ENCODE measurements at places on chromosomes 1 and 21. TPM values are rescaled to one million over a fixed set of nuclear protein-coding genes. Genes with fewer than 3 reads are reported as not detected.

GRCh38 chr21:40564318-40564717, 282.6 kb downstream of the DSCAM start:
- no peaks in the 10 kb centered on the region for H3K4me1 ChIP-seq
- DNase-seq: no peak
- no peak overlapping the region for H3K27ac ChIP-seq
- H3K36me3 ChIP-seq: no peaks in the 10 kb centered on the region

GRCh38 chr1:54791880-54792522, 9.1 kb downstream of the TTC22 start:
- no peak overlapping the region for H3K27ac ChIP-seq
- DNase-seq: no peak
- H3K4me1 ChIP-seq: no peaks in the 10 kb centered on the region
- H3K27me3 ChIP-seq: no peaks in the 10 kb centered on the region

- peaks cover 2% of the 10 kb centered on the region for H3K27me3 ChIP-seq
- H3K4me3 ChIP-seq: no peak overlapping the region
- H3K4me1 ChIP-seq: no peaks in the 10 kb centered on the region
- DNase-seq: no peak
- no peaks in the 10 kb centered on the region for H3K36me3 ChIP-seq
These were observed 59.9 kb upstream of the SELENON start for GRCh38 chr1:25740071-25740470.

GRCh38 chr1:168824418-168825065, 95.5 kb upstream of the DPT start:
- no peaks in the 10 kb centered on the region for H3K27me3 ChIP-seq
- no peak overlapping the region for H3K4me3 ChIP-seq
- H3K27ac ChIP-seq: no peak overlapping the region
- no peak for DNase-seq

GRCh38 chr1:1550591-1551432, 10.4 kb upstream of the TMEM240 start:
- peaks cover 19% of the 10 kb centered on the region for H3K36me3 ChIP-seq
- H3K27me3 ChIP-seq: no peaks in the 10 kb centered on the region
- H3K4me1 ChIP-seq: no peaks in the 10 kb centered on the region
- no peak for DNase-seq

- DNase-seq: no peak
- H3K4me3 ChIP-seq: no peak overlapping the region
- no peaks in the 10 kb centered on the region for H3K27me3 ChIP-seq
- no peaks in the 10 kb centered on the region for H3K36me3 ChIP-seq
- no peak overlapping the region for H3K27ac ChIP-seq
These were observed 11.6 kb downstream of the PCBP3 start for GRCh38 chr21:45655124-45655523.

GRCh38 chr1:226274138-226274537, 34.8 kb downstream of the LIN9 start:
- H3K27me3 ChIP-seq: no peaks in the 10 kb centered on the region
- no peak overlapping the region for H3K27ac ChIP-seq
- peaks cover 20% of the 10 kb centered on the region for H3K36me3 ChIP-seq

DNA sequence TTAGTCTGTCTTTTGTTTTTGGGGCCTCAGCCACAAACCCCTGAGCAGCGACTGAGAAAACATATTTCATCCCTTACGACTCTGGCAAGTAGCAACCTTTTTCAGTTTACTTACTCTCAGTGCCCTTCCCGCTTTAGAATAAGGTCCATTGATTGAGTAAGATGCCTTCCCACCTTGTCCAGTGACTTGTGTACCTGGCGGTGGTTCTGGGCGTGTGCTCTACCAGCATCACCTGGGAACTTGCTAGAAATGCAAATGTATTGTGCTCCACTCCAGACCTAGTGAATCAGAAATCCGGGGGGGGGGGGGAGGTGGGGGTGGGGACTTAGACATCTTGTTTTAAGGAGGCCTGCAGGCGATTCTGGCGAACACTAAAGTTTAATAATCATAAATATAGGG, 72.1 kb downstream of the S1PR1 start:
- H3K36me3 ChIP-seq: no peaks in the 10 kb centered on the region
- H3K4me1 ChIP-seq: peaks cover 83% of the 10 kb centered on the region
- H3K27me3 ChIP-seq: no peaks in the 10 kb centered on the region
- H3K4me3 ChIP-seq: peak overlapping the region; percentile 23

DNA sequence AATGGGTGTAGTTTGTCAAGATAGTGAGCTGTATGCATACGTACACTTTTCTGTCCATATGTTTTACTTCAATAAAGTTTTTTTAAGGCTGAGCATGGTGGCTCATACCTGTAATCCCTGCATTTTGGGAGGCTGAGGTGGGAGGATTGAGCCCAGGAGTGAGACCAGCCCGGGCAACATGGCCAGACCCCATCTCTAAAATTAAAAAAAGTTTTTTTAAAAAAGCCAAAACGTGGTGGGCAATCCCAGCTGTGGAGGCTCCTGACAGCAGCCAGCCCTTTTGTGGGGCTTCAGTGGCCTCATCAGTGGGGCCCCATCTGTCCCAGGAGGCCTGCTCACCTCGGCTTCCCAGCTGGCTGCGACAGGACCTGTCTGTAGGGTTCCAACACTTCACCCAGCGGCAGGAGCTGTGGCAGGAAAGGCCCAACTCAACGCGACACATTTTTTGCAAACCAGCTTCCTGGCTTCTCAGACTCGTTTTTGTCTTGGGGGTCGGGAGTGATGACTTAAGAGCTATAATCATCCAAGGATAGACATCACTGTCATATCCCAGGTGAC, 56.9 kb upstream of the LBR start:
- no peaks in the 10 kb centered on the region for H3K27me3 ChIP-seq
- H3K4me1 ChIP-seq: peaks cover 17% of the 10 kb centered on the region
- no peak overlapping the region for H3K4me3 ChIP-seq
- DNase-seq: no peak

- no peaks in the 10 kb centered on the region for H3K27me3 ChIP-seq
- no peaks in the 10 kb centered on the region for H3K4me1 ChIP-seq
- no peak for DNase-seq
- no peak overlapping the region for H3K4me3 ChIP-seq
- no peaks in the 10 kb centered on the region for H3K36me3 ChIP-seq
These were observed 32.8 kb upstream of the CHRM3 start for GRCh38 chr1:239353536-239353935.

DNA sequence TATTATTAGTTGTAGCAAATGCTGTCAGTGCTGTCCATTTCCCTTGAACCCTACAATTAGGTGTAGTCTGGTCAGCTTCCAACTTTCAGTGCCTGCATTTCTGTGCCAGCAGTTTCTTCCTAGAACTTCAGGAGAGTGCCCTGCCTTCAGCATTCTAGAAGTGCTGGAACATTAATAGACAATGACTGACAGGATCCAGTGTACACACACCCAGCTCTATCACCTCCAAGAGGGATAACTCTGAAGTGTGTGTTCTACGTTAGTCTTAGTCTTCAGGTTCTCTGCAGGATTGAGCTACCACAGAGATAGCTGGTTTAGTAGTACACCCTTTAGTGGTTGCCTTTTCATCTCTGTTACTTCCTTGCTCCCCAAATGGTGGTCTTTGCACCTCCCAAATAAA, 61.4 kb downstream of the PRRX1 start:
- no peaks in the 10 kb centered on the region for H3K27me3 ChIP-seq
- H3K4me3 ChIP-seq: no peak overlapping the region
- DNase-seq: no peak
- H3K27ac ChIP-seq: no peak overlapping the region

GRCh38 chr1:41639332-41639936, 155.0 kb upstream of the EDN2 start:
- DNase-seq: no peak
- H3K4me1 ChIP-seq: peaks cover 47% of the 10 kb centered on the region
- no peak overlapping the region for H3K27ac ChIP-seq

- DNase-seq: no peak
- H3K4me1 ChIP-seq: no peaks in the 10 kb centered on the region
- no peak overlapping the region for H3K27ac ChIP-seq
- no peaks in the 10 kb centered on the region for H3K27me3 ChIP-seq
- no peak overlapping the region for H3K4me3 ChIP-seq
- H3K36me3 ChIP-seq: no peaks in the 10 kb centered on the region
These were observed 280.3 kb downstream of the LTN1 start for GRCh38 chr21:28712411-28712810.

GRCh38 chr1:3037281-3038040, 16.2 kb downstream of the ACTRT2 start:
- H3K36me3 ChIP-seq: no peaks in the 10 kb centered on the region
- peaks cover 19% of the 10 kb centered on the region for H3K4me1 ChIP-seq
- DNase-seq: no peak
- no peak overlapping the region for H3K27ac ChIP-seq
- no peak overlapping the region for H3K4me3 ChIP-seq
- no peaks in the 10 kb centered on the region for H3K27me3 ChIP-seq

- H3K4me3 ChIP-seq: no peak overlapping the region
- H3K27me3 ChIP-seq: no peaks in the 10 kb centered on the region
- DNase-seq: no peak
- no peaks in the 10 kb centered on the region for H3K4me1 ChIP-seq
These were observed 44.5 kb downstream of the TSEN15 start for GRCh38 chr1:184096005-184096404.

DNA sequence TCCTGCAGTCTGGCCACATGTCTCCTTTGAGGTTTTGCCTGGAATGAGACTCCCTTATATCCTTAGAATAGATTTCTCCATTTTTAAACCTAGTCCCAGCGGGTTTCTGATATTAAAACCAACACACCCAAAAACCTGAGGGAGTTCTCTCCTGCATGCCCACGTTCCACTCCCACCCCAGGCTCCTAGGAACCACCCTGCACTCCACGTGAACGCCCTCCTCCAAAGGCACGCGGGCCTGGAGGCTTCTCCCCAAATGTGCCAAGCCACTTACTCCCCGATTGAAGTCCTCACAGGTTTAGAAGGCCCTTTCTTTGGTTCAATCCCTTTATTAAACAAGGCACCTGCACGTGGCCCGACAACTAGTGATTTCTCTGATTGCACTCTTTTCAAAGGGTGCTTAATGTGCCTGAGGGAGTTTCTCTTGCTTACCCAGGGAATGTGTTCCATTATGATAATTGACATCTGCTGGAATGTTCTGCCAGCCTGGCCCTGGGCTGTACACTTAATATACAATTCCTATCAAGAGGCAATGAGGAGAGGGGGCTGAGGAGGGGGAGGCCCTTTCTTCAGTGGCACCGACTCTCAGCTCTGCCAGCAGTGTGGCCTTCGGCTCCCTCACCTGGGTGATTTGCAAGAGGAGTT, 104.3 kb upstream of the ADAR start:
- no peak for DNase-seq
- H3K36me3 ChIP-seq: no peaks in the 10 kb centered on the region
- H3K4me1 ChIP-seq: peaks cover 16% of the 10 kb centered on the region
- no peak overlapping the region for H3K4me3 ChIP-seq
- no peaks in the 10 kb centered on the region for H3K27me3 ChIP-seq

- no peaks in the 10 kb centered on the region for H3K36me3 ChIP-seq
- H3K4me3 ChIP-seq: no peak overlapping the region
- no peak for DNase-seq
- no peak overlapping the region for H3K27ac ChIP-seq
These were observed 878.5 kb downstream of the USP25 start for GRCh38 chr21:16608209-16608830.

DNA sequence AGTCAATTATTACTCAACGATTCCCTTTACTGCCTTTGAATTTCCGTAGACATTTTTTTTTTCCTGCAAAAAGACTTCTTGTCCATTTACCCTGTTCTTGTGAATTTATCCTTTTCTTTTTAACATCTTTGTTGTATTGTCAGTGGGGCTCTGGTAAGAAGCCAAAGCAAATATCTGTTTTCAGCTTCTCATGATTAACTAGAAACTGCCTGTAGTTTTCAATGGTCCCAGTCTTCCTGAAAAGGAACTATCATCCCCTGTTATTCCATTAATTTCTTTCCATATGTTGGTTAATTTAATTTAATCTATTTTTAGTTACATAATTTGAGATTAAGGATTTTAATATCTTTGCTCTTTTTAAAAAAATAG, 28.0 kb downstream of the SH3BGR start:
- no peaks in the 10 kb centered on the region for H3K36me3 ChIP-seq
- no peak overlapping the region for H3K27ac ChIP-seq
- H3K4me1 ChIP-seq: no peaks in the 10 kb centered on the region

GRCh38 chr1:22806584-22806983, 95.9 kb downstream of the EPHB2 start:
- H3K27ac ChIP-seq: no peak overlapping the region
- H3K27me3 ChIP-seq: no peaks in the 10 kb centered on the region
- no peaks in the 10 kb centered on the region for H3K36me3 ChIP-seq
- no peaks in the 10 kb centered on the region for H3K4me1 ChIP-seq

- H3K36me3 ChIP-seq: no peaks in the 10 kb centered on the region
- no peaks in the 10 kb centered on the region for H3K4me1 ChIP-seq
- H3K4me3 ChIP-seq: no peak overlapping the region
- no peaks in the 10 kb centered on the region for H3K27me3 ChIP-seq
- DNase-seq: no peak
- H3K27ac ChIP-seq: no peak overlapping the region
These were observed 2.5 kb downstream of the MYBPH start for GRCh38 chr1:203173011-203173555.

DNA sequence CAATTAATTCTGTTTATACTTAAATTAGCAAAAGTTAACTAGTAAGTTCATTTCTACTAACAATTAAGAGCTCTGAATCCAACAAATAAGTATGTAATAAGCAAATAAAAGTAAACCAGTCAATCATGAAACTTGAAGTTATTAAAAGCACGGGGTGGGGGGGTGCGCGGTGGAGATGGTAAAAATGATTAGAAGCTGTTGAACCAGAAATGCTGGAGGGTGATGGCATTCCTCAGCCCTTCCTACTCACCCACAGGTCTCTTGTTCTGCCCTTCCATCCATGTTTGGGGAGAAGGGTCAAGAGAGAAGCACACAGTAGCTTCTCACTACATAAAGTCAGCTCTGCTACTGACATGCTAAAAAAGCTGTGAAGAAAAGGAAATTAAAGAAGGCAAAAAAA, 63.5 kb downstream of the AKT3 start:
- no peak for DNase-seq
- H3K36me3 ChIP-seq: no peaks in the 10 kb centered on the region
- H3K4me3 ChIP-seq: no peak overlapping the region
- no peaks in the 10 kb centered on the region for H3K27me3 ChIP-seq
- H3K27ac ChIP-seq: no peak overlapping the region

GRCh38 chr21:21383126-21383525, 384.9 kb downstream of the NCAM2 start:
- H3K4me3 ChIP-seq: no peak overlapping the region
- no peaks in the 10 kb centered on the region for H3K4me1 ChIP-seq
- H3K27ac ChIP-seq: no peak overlapping the region
- no peaks in the 10 kb centered on the region for H3K36me3 ChIP-seq
- H3K27me3 ChIP-seq: no peaks in the 10 kb centered on the region

GRCh38 chr1:24914226-24915069, 15.6 kb downstream of the RUNX3 start:
- no peak for DNase-seq
- H3K4me1 ChIP-seq: no peaks in the 10 kb centered on the region
- no peak overlapping the region for H3K27ac ChIP-seq
- no peaks in the 10 kb centered on the region for H3K27me3 ChIP-seq

GRCh38 chr21:26715878-26716506, 129.2 kb downstream of the ADAMTS1 start:
- no peaks in the 10 kb centered on the region for H3K36me3 ChIP-seq
- DNase-seq: peak; percentile 11
- no peaks in the 10 kb centered on the region for H3K27me3 ChIP-seq
- no peaks in the 10 kb centered on the region for H3K4me1 ChIP-seq
- no peak overlapping the region for H3K4me3 ChIP-seq

MMP23B gene
- total RNA-seq: 4.1 TPM

BATF3 gene
- 21.6 TPM for total RNA-seq

RGS8 gene
- 0.19 TPM for total RNA-seq

Measured in thymus (tissue), 14 donors.